COR-L47 (cell line): ENCODE measurements at places on chromosomes 3 and 15.

- no peak for DNase-seq
Observed at GRCh38 chr15:99430881-99431401, 134.8 kb upstream of the MEF2A start.

DNA sequence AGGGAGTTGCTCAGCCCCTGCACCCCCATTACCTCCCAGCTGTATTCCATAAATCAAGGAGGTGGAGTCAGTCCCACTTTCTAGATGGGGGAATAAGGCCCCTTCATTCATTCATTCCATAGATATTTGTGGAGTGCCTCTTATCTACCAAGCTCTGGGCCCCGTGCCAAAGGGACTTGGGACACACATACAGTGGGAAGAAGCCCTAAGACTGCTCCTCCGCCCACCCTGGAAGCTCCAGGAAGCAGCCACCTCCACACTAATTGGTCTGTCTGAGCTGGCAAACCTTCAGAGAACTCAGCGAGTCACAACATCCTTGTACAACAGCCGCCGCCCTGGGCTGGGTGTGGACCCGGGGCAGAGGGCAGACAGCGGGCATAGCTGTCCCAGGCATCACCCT, 6.4 kb downstream of the STRA6 start:
- DNase-seq: peak; percentile 51

- DNase-seq: no peak
Observed at GRCh38 chr15:70082281-70082900, 15.3 kb downstream of the TLE3 start.

DNA sequence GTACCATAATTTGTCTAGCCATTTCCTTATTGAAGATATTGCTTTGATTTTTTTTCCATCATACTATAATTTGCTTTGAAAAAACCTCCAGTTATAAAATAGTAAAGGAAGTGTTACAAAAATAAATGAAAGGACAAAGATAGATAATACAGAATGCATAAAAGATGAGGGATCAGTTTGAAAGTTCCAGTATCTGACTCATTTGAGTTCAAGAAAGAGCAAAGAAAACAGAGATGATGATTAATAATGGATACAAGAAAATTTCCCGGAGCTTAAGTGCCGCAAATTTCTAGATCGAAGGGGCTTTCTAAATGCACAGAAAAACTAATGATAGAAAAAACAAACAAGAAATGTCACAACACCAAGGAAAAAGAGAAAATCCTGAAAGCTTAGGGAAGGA, 4.3 kb downstream of the WDR48 start:
- no peak for DNase-seq

DNA sequence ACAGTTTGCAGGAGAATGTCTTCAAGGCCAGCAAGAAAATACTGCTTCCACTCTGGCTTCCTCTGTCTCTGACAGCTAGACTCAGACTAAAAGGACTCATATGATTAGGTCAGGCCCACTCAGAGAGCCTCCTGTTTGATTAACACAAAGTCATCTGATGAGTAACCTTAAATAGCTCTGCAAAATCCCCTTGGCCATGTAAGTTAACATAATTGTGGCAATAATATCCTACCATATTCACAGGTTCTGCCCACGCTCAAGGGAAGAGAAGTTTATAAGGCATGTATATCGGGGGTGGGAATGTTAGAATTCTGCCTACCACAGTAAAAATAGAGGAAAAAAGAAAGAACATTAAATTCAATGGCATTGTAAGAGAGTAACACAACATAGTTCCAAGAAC, 20.6 kb upstream of the HHATL start:
- no peak for DNase-seq

GRCh38 chr15:76187163-76187562, 124.1 kb downstream of the ETFA start:
- no peak for DNase-seq

DNA sequence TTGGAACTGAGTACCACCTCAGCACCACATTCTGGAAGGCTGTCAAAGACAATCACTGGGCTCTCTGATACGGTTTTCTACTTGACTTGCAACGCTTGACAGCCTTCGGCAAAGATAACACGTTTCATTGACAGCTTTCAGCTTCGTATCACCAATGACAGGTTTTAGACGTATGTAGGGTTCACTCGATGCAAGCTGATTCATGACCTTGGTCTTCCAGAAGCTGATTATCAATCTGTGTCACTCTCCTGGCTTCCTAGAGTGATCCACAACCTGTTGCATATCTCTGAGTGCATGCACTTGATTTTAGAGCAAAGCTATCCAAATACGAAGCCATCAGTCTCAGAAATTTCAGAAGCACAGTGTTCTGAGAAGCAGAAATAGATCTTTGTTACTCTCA, 381.6 kb downstream of the FEZF2 start:
- DNase-seq: no peak

- no peak for DNase-seq
Observed at GRCh38 chr15:49906966-49907365, 212.1 kb downstream of the ATP8B4 start.

- no peak for DNase-seq
Observed at GRCh38 chr15:94240480-94240879, 9.1 kb downstream of the MCTP2 start.

- no peak for DNase-seq
Observed at GRCh38 chr3:72102112-72102616, 317.2 kb upstream of the PROK2 start.

GRCh38 chr3:133330522-133330921, 69.3 kb upstream of the BFSP2 start:
- peak; percentile 20 for DNase-seq

DNA sequence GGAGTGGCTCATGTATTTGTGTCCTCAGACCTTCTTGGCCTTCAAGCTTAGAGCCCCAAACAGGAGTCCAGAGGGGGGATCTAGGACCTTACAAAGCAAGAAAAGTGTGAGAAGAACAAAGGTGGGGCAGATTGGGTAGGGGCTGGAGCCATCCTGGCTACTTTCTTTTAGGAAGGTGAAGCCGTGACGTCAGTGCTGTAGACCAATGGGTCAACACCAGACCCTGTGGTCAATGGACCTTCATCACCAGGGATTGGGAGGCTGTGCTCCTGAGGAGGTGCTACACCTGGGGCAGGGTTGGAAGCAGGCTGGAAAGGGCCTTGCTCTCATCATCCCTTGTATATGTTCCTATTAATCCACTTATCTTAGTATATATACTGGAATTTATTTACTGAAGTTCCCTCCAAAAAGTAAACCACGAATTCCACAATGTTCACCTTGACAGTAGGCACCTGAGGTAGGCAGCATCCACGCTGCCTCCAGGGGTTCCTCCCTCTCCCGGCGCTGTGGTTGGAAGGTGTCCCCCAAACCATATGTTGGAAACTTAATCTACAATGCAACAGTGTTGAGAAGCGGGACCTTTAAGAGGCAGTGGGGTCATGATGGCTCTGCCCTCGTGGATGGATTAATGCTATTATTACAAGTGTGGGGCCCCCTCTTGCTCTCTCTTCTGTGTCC, 21.4 kb upstream of the MCCC1 start:
- DNase-seq: no peak

- DNase-seq: no peak
Observed at GRCh38 chr3:30428251-30428650, 178.2 kb upstream of the TGFBR2 start.

DNA sequence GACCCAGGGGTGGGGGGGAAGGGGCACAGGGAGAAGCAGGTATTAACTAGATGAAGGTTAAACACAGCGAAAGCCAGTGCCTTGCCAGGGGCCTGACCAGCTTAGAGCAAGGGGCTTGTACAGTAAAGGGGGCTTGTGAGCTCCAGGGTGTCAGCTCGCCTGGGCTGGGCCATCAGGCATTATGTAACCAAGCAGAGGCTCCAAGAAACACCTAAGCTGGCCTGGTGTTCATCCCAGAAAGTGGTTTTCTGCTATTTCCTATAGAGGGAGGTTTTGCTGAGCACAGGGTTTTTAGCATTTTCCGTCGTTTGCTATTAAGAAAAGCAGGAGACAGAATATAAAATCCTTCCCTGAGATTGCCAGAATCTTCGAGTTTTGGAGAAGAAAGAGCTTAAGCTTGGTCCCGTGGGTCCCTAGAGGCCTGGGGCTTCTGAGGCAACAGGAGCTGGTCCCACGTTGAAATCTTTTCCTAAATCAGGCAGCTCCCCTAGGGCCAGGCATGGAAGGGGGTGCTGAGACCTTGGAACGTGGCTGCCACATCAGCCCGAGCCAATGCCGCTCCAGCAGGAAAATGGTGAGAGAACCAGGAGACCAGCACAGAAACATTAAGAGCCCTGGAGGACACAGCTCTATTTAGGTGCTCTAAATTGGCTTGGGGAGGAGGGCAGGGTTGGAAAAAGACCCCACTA, 71.4 kb downstream of the ISG20 start:
- DNase-seq: no peak

- DNase-seq: no peak
Observed at GRCh38 chr3:183701744-183702143, 4.1 kb downstream of the YEATS2 start.

DNA sequence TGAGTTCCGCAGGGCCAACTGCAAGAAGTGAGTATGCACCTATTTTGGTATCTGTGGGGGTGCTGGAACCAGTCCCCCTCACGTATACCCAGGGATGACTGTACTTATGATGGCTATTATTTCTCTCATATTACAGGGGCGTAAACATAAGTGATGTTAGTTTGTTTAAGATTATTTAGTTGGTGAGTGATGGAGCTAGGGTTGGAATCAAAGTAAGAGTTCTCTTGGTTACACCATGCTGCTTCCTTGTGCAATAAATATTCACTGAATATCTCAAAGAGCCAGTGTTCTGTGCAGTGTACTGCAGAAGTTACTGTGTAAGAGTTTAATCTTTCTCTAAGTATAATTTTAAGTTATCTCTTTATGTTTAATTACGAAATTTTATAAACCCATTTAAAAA, 12.8 kb upstream of the UTS2B start:
- DNase-seq: no peak

- DNase-seq: no peak
Observed at GRCh38 chr3:16294844-16295243, 29.8 kb downstream of the OXNAD1 start.

DNA sequence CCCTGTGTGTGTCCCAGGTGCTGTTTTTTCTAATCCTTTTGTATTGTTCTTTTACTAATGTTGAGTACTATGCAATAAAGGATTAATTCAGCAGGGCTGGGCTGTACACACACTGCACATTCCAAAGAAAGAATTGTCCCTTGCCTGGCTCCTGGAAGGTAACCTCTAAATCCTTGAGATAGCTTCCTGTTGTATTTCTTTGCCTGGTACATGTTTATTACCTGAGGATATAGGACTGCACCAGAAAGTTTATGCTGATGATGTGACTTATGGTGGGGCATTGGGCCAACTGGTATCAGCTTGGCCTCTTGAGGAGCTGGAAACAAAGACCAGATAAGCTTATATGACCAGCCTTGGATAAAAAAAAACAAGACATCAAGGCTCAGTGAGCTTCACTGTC, 26.6 kb upstream of the FAN1 start:
- no peak for DNase-seq

GRCh38 chr3:52856666-52857065, 21.8 kb upstream of the MUSTN1 start:
- DNase-seq: no peak

DNA sequence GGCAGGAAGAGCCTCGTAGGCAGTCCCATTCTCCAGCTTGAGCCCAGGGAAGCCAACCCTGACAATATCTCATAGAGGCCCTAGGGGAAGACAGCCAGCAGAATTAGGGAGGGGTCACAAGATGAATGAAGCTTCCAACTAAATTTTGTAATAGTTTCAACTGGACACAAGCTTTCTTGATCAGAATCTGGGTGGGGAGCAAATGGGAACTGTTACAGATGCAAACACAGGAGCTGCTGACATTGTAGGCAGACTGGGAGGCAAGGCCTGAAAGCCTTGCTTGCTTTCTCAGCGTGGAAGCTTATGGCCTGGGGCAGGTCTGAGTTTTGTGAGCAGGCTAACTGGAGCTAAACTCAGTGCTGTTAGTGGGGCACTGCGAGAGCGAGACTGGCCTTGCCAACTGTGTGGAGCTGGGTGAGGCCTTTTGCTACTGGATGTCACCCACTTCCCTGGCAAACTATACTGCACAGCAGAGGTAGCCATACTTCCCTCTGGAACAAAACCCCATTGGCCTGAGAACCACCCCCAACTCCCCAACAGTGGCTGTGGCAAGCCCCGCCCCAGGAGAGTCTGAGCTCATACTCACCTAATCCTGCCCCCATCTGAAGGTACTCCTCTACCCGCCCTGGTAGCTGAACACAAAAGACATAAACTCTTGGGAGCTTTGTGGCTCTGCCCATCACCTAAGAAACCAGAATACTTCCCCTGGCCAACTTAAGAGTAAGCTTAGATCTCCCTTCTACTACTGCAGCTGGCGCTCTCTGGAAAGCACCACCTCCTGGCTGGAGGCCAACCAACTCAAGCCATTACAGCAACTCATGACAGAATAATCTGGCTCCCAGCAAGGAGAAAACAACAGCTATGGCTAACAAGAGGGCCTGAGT, 42.9 kb downstream of the CFAP20DC start:
- no peak for DNase-seq

DNA sequence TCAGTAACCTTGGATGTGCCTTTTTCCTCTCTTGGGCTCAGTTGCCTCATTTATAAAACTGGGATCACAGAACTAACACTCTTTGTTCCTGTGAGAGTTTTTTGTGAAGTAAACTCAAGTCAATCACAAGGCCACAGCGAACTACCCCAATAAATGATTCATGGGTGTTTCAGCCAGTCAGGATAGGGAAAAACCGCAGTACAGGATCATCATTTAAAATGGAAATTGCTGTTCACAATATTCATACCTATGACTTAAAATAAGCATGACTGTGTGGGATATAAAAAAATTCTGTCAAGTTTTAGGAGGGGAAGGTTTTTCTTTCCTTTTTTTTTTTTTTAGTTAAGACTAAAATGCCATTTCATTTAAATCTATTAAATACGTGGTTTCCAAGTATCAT, 238.1 kb downstream of the CHST2 start:
- DNase-seq: no peak

DNA sequence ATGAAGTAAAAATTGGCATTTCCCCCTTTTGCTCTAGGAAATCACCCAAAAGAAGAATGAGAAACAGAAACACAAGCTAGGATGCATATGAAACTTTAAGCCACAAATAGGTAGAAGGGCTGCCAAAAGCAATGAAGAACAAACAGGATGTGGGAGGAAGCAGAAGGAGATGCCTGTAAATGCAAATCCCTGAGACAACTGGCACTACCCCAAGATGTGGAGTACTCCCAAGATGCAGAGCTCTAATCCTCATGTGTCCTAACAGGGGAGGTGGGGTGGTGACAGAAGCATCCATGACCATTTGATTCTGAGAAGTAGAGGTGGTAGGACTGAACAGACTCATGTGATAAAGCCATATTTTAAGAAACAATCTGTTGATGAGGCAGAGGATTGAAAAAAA, 31.9 kb upstream of the ZNF280D start:
- no peak for DNase-seq

GRCh38 chr15:41629463-41629862, 30.7 kb upstream of the MGA start:
- DNase-seq: no peak

- DNase-seq: peak; percentile 0
Observed at GRCh38 chr15:46696281-46696680, 1021.0 kb upstream of the SEMA6D start.

- DNase-seq: no peak
Observed at GRCh38 chr3:77489216-77489615, 449.3 kb downstream of the ROBO2 start.

- no peak for DNase-seq
Observed at GRCh38 chr3:130711565-130712324, 34.9 kb downstream of the PIK3R4 start.

GRCh38 chr15:33699691-33700447, 268.4 kb upstream of the CHRM5 start:
- no peak for DNase-seq
